ENCODE measurements at places on chromosomes 16 and 17.

- no peak for DNase-seq
These were observed 27.8 kb downstream of the IL4R start for GRCh38 chr16:27341549-27341948.

GRCh38 chr16:57985204-57986181 lies 14.6 kb upstream of the CNGB1 start:
- DNase-seq, result no peak

- no peak for DNase-seq
These were observed 2.3 kb upstream of the CBX4 start for GRCh38 chr17:79841369-79842135.

- no peak for DNase-seq
These were observed 8.6 kb upstream of the PECAM1 start for GRCh38 chr17:64399071-64399766.

DNA sequence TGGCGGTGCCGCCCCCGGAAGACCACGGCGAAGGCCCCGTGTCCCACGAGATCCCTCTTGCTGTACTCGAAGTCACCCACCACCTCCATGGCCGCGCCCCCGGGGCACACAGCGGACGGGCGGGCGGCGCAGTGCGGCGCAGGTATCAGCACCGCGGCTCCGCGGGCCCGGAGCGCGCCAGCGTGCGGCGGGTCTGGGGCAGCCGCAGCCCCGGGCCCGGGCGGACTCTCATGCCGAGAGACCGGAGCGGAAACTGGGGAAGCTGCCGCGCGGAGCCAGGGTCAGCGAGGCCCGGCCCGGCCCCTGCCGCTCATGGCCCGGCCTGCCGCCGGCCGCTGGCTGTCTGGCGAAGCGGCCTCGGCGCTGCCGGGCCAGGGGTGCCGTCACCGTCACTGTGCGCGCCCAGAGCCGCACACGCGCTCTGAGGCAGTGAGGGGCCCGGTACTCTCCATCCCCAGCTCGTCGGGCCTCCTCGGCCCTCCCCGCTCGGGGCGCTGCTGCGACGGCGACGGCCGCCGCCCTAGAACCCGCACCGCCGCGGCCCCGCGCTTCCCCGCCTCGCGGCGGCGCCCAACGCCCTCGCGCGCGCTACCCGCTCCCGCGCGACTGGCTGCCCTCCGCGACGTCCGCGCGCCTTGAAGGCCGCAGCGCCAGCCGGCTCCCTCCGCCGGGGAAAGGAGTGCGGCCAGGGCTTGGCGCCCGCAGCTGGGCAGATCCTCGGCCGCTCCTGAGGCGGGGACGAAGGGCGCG lies at the start of gene ULK2:
Gene ULK2, minus strand, starts transcription at position 608 of the 750 bp plus-strand sequence. Its CDS starts 519 bp downstream, at position 89.
- peak; percentile 62 for DNase-seq

DNA sequence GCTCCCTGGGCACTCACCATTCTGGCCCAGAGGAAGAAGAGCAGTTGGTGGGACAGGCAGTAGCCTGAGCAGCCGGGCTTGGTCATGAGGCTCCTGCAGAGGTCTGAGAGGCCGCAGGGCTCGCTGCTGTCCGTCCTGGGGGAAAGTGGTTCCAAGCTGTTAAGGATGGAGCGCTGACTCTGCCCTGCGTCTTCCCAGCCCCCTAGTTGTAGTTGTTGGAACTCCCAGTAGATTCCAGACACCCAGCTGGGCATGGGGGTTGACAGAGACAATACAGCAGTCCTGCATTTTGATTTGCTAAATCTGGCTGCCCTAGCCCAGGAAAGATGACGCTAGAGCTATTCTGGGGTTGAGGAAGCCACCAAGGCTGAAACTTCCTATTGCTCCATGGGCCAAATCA lies 7.3 kb downstream of the C16orf89 start:
- no peak for DNase-seq

GRCh38 chr17:2177235-2177811 lies 122.4 kb downstream of the HIC1 start:
- DNase-seq, result no peak

DNA sequence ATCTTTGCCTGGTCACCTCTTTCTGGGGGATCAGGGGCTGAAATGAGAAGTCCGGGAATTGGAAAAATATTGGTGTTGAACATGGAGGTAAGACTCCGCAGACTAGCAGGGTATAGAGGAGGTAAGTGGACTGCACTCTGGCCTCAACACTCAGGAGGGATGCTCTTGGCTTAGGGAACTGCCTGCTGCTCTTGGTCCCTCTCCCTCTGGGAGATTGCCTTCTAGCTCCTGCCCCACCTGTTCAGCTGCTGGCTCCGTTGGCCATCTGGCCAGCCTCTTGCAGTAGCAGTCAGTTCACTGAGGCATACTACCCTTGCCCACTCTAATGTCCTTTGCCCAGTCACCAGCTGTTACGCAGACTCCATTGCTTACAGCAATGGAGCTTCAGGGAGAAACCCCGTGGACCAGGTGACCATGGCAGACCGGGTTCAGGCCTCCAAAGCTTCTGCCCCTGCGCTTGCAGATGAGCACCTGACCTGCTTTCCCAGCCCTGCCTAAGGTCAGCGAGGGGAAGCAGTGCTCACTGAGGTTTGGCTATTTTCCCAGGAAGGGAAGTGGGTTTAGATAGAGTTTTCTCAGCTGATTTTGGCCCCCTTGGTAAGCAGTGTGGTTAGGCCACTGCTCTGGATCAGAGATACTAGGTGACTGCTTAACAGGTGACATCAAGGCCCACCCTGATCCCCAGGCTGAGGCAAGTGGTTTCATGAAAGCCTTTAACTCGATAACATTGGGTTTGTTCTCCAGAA lies 11.9 kb downstream of the CDK5RAP3 start:
- DNase-seq, result no peak

DNA sequence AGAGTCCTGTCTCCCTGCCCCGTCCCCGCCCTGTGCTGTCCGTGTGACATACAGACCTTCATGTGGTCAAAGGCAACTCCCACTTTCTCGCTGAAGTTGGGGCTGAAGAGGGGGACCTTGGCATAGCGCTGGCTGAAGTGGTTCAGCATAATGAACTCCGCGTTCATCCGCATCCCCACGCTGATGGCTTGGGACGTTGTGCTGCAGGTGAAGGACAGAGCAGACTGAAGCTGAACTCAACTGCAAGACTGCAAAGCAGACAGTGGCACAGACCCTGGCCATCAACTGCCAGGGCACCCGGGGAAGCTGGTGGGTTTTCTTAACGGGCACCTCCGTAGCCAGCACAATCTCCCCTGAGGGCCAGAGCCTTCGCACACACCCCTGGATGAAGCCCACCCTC lies 24.2 kb downstream of the ELAC2 start:
- no peak for DNase-seq

- no peak for DNase-seq
These were observed 12.1 kb downstream of the PLEKHG4 start for GRCh38 chr16:67291461-67291860.

Data from stimulated activated CD4-positive, alpha-beta T cell treated with anti-CD3 and anti-CD28 coated beads, Interleukin-4, amount 100 ng/mL, for 1 hour (primary cell).